Activated CD4-positive, alpha-beta T cell treated with anti-CD3 and anti-CD28 coated beads, Interleukin-2, Interleukin-4, amounts not matched to agents 100 ng/mL and 50 ng/mL, durations not matched to agents 16 hours and 8 hours (primary cell): ENCODE measurements at places on chromosomes 5 and 9.

DNA sequence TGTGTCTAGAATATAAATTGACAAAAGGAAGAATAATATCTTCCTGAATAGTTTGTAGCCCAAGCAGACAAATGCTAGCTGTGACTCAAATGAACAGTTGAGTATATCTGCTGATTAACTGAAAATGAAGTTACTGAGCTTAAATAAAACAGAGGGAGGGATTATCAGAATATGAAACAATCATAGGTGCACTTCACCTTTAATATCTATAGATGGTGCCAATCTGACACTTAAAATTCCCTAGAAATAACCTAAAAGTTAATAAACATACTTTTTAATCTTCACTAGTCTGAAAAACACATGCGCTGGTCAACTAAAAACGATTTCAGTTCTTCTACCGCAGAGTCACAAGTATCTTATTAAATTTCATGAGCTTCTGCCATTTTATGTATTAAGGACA lies 280.8 kb upstream of the RASA1 start:
- no peak for DNase-seq

GRCh38 chr5:124655251-124655917 lies 91.1 kb downstream of the ZNF608 start:
- no peak for DNase-seq

DNA sequence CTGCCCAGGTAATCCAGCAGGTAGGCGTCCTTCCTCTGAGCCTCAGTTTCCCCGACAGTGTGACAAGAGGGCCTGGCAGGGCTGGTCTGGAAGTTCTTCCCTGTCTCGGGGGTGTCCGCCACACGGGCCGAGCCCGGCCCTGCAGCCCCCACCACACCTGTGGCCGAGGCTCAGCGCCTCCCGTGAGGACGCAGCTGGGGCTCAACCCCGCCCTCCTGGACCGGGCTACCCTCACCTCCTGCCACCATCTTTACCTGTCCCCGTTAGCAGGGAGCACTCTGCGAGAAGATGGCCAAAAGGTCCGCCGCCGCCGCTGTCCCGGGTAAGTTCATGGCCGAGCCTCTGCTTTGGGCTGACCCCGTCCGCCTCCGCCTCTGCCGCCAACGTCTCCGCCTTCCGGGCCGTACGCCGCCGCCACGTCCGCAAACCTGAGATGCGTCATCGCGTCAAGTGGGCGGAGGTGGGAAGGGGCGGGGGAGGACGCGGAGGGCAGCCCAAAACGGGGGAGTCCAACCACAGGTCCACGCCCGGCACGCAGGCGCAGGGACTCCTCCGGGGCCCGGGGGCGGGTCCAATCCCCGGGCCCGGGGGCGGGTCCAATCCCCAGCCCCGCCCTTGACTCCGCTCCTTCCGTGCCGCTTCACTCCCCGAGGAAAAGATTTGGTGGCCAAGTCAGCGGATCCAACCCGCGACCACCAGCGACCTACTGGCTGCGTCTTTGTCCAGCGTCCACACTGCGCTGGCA lies at the start of gene LYSMD3:
Gene LYSMD3, minus strand, starts transcription at position 391 of the 745 bp plus-strand sequence. CDS start 4,295 bp downstream, outside the sequence.
- peak; percentile 96 for DNase-seq

- no peak for DNase-seq
Measured at GRCh38 chr9:24487250-24487861, 58.3 kb downstream of the IZUMO3 start.

- peak; percentile 64 for DNase-seq
Measured at GRCh38 chr5:139651853-139652787, 4.0 kb downstream of the CXXC5 start.

DNA sequence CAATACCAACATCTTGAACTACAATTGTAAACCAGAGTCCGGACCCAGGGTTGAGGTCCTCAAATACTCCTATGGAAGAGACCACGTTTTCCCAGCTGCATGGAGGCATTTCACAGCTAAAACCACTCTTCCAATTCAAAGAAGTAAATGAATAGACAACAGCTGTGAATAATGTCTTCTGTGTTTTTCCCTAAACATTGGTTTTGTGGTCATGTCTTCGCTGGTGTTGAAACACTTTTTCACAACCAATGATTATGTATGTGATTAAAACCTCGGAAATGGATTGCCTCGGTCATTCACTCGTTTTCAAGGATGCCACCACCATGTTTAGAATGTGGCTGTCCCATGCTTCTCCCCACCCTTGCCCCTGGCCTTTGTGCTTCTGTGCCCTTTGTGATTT lies 9.4 kb upstream of the TENT4A start:
- no peak for DNase-seq

- DNase-seq = no peak
Measured at GRCh38 chr9:113654605-113655428, 191.3 kb downstream of the RGS3 start.

GRCh38 chr9:84597131-84597530 lies 72.4 kb upstream of the NTRK2 start:
- DNase-seq = no peak

GRCh38 chr9:127181315-127181580 lies 58.8 kb upstream of the ANGPTL2 start:
- no peak for DNase-seq

DNA sequence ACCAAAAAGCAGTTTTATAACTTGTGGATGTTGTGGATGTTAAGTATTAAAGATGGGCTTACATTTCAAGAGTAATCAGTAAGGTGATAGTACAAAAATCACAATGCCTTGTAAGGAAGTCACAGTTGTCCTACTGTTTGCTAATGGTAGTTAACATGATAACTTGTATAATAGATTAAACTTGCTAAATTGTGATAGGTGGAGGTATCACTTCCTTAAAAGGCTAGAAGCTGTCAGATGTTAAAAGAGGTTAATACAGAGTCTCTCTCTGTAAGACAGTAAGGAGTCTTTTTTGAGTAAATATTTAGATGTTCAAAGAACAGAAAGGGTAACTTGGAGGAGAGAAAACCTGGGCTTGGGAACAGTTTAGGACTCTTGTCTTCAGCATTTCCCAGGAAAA lies 14.2 kb upstream of the MACIR start:
- no peak for DNase-seq

- DNase-seq = no peak
Measured at GRCh38 chr9:137167747-137168572, 1.9 kb downstream of the LRRC26 start.

GRCh38 chr5:157640406-157641066 lies 11.7 kb downstream of the SOX30 start:
- DNase-seq = no peak

DNA sequence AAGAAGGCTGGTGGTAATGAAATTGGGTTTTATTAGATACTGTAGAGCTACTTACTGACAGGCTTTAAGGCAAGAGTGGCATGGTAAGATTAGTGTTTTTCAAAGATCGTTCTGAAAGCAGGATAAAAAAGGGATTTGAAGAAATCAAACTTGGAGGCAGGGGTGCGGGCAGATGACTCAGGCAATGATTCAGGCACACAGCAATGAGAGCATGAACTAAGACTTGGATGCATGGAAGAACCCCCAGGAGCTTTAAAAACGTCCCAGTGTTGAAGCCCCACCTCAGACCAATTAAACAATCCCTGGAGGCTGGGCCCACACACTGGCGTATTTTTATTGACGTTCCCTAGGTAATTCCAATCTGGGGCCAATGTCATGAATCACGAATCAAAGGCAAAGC lies 102.5 kb downstream of the SREK1 start:
- no peak for DNase-seq

DNA sequence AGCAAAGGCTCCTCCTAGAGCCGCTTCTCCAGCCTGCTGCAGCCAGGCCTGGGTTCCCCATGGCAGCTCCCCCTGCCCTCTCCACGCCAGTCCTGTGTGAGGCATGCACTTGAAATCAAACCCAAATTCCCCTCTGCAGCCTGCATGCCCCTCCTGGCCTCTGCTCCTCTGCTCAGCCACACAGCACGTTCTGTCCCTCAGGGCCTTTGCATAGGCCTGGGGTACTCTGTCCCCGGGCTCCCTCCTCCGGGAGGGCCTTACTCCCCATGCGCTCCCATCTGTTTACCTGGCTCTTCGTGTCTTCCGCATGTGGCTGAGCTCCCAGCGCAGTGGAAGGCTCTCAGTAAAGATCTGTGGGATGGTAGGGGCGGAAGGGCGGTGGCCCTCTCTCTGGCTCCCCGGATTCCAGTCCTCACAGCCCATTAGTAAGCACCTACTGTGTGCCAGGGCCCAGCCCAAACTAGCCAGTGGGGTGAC lies 203.5 kb upstream of the IER5L start:
- DNase-seq = no peak

DNA sequence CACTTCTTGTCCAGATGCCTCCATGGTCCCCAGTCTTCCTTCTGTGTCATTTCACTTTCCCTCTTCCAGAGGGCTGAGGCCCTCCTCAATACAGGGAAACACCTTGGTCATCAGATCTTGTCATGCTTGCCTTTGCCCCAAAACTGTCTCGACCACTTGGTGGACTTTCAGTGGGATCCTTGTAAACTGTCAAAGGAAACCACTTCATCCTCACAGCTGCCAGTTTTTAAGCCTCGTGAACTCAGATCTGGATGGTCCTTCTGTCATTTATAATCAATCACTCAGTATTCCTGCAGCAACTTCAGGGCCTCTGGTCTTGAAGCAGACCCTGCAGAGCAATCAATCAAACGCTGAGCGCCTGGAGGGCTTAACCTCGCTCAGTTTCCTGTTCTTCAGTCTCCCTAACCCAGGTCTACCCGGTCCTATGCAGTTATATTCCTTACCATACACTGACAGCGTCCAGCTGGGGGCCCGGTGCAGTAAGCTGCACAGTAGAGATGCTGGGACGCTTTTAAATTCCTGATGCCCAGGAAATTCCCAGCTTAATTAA lies 74.6 kb downstream of the GOLPH3 start:
- DNase-seq = no peak

GRCh38 chr9:20561531-20561930 lies 60.8 kb downstream of the MLLT3 start:
- no peak for DNase-seq

GRCh38 chr5:34597034-34598027 lies 58.8 kb upstream of the RAI14 start:
- DNase-seq = no peak

GRCh38 chr5:112210430-112211005 lies 208.6 kb downstream of the EPB41L4A start:
- no peak for DNase-seq

GRCh38 chr5:35488055-35488454 lies 129.6 kb upstream of the SPEF2 start:
- no peak for DNase-seq

- peak; percentile 70 for DNase-seq
Measured at GRCh38 chr5:147188200-147189108, 46.4 kb upstream of the STK32A start.

- DNase-seq = no peak
Measured at GRCh38 chr5:180140079-180140554, 68.6 kb upstream of the RNF130 start.

DNA sequence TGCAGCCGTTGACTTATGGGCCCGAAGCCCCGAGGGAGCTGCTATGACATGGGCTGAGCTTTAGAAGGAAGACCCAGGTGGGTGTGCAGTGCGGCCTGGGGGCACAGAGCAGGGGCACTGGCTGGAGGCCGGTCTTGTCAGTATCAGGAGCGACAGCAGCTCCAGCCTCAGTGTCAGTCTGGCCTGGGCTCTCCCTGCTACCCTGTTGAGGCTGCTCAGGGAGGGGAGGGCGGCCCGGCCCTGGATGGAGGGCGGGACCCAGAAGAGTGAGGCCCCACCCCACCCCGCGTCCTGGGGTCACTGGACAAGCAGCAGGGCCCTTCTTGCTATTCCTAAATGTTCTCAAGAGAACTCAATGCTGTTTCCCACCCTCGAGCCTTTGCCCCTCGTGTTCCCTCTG lies 18.0 kb downstream of the GFI1B start:
- DNase-seq = no peak

GRCh38 chr9:12753931-12754330 lies 20.9 kb upstream of the LURAP1L start:
- no peak for DNase-seq

- DNase-seq = no peak
Measured at GRCh38 chr5:65037831-65038815, 269.4 kb downstream of the CWC27 start.
